ENCODE measurements at places on chromosomes 7 and 10. TPM values are rescaled to one million over a fixed set of nuclear protein-coding genes. Genes with fewer than 3 reads are reported as not detected.

Gene CCDC172
- not detected for polyA plus RNA-seq

Gene MALRD1
- 0.14 TPM for polyA plus RNA-seq

Gene PARP12
- polyA plus RNA-seq: 13.0 TPM

Gene C7orf57
- 0.80 TPM for polyA plus RNA-seq

Gene LRIT1
- not detected for polyA plus RNA-seq

Gene WDR37
- polyA plus RNA-seq: 5.0 TPM

Gene SPAM1
- polyA plus RNA-seq: not detected

Gene TRIM50
- 0.02 TPM for polyA plus RNA-seq

Gene GTF2IRD1
- 30.4 TPM for polyA plus RNA-seq

Gene HHEX
- polyA plus RNA-seq: 2.1 TPM

Gene HIP1
- 1.8 TPM for polyA plus RNA-seq

Gene CNPY4
- 5.5 TPM for polyA plus RNA-seq

Gene WEE2
- not detected for polyA plus RNA-seq

Gene KIF11
- polyA plus RNA-seq: 7.1 TPM

Gene WAC
- polyA plus RNA-seq: 33.3 TPM

Gene EEF1AKMT2
- polyA plus RNA-seq: 15.3 TPM

Gene AMZ1
- polyA plus RNA-seq: 0.11 TPM

Gene BAMBI
- 6.7 TPM for polyA plus RNA-seq

Gene BTAF1
- polyA plus RNA-seq: 12.9 TPM

Gene DUSP5
- 33.8 TPM for polyA plus RNA-seq

Gene VENTX
- 0.37 TPM for polyA plus RNA-seq

Gene NACAD
- polyA plus RNA-seq: 0.37 TPM

Gene EBF3
- polyA plus RNA-seq: 0.57 TPM

Gene CXCL12
- 7.9 TPM for polyA plus RNA-seq

Gene IGF2BP3
- 2.5 TPM for polyA plus RNA-seq

Gene ACTR3C
- 8.5 TPM for polyA plus RNA-seq

Gene C10orf120
- polyA plus RNA-seq: not detected

Gene PDGFA
- 5.5 TPM for polyA plus RNA-seq

Gene TWNK
- polyA plus RNA-seq: 7.1 TPM

Gene RBM20
- 2.7 TPM for polyA plus RNA-seq

Gene SPDYE9
- polyA plus RNA-seq: not detected

Gene INMT
- 2.4 TPM for polyA plus RNA-seq

Gene TMEM213
- polyA plus RNA-seq: not detected

Gene ACSM6
- not detected for polyA plus RNA-seq

Gene ECD
- 6.7 TPM for polyA plus RNA-seq

Gene GIMAP6
- polyA plus RNA-seq: 2.7 TPM

Gene PRLHR
- polyA plus RNA-seq: not detected

Gene ANXA8
- 261 TPM for polyA plus RNA-seq

Gene CADPS2
- 3.3 TPM for polyA plus RNA-seq

Gene GRID2IP
- polyA plus RNA-seq: 0.44 TPM

Gene PTPN20
- 2.3 TPM for polyA plus RNA-seq

Gene IFIT5
- polyA plus RNA-seq: 3.4 TPM

Gene ACTL6B
- polyA plus RNA-seq: not detected

Gene SEM1
- polyA plus RNA-seq: 72.3 TPM

Gene GPER1
- 1.1 TPM for polyA plus RNA-seq

Measured in esophagus (tissue), 2 donors.